ENCODE measurements at places on chromosomes 3 and 15.

DNA sequence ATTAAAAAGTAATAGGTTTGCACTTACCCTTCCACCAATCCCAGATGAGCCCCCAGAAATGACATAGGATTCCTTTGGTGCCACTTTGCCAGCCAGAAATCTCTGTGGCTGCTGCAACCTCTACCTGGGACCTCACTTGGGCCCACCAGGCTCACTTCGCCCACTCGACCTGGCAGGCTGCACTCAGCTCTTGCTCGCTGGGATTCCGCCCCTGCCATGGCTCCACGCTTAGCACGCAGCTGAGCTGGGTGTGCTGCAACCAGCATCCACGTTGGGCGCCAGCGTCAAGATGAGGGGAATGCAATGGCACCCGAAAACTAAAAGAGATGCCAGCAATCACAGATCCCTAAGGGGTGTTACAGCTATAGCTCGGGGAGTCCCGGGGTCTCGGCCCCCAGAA lies 761.0 kb downstream of the NAALADL2 start:
- H3K4me3 ChIP-seq: no peak overlapping the region
- H3K4me1 ChIP-seq: no peaks in the 10 kb centered on the region
- no peak overlapping the region for H3K27ac ChIP-seq
- no peaks in the 10 kb centered on the region for H3K27me3 ChIP-seq

DNA sequence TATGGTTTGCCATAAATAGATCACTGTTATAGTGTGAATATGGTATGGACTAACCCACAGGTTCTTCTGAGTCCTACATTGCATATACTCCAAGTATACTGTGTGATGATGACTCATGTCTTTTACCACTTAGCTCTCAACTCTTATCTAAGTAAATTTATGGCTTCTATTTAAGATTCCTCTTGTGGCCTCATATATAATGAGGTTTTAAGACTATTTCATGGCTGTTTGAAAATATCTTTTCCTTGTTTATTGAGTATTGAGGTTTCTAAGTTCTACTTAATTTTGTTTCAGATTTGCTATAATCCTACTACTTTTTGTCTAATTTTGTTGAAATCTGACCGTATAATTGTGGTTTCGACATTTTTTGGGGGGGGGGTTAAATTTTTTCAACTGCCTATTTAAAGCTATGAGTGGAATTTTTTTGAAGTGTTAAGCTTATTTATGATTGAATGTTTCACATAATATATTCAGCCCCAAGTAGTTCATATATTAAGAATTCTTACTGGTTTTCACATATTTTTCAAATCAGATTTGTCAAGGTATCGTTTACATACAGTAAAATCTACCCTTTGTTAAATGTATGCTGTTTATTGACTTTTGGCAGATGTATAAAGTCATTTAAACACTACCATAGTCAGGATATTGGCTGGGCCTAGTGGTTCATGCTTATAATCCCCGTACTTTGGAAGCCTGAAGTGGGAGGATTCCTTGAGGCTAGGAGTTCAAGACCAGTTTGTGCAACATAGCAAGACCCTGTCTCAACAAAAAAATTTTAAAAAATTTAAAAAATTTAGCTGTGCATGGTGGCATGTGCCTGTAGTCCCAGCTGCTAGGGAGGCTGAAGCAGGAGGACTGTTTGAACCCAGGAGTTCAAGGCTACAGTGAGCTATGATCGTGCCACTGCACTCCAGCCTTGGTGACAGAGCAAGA lies 11.7 kb downstream of the SLC25A36 start:
- H3K27ac ChIP-seq: no peak overlapping the region
- no peak overlapping the region for H3K4me3 ChIP-seq
- H3K36me3 ChIP-seq: peaks cover 5% of the 10 kb centered on the region
- DNase-seq: no peak
- H3K4me1 ChIP-seq: peaks cover 2% of the 10 kb centered on the region

DNA sequence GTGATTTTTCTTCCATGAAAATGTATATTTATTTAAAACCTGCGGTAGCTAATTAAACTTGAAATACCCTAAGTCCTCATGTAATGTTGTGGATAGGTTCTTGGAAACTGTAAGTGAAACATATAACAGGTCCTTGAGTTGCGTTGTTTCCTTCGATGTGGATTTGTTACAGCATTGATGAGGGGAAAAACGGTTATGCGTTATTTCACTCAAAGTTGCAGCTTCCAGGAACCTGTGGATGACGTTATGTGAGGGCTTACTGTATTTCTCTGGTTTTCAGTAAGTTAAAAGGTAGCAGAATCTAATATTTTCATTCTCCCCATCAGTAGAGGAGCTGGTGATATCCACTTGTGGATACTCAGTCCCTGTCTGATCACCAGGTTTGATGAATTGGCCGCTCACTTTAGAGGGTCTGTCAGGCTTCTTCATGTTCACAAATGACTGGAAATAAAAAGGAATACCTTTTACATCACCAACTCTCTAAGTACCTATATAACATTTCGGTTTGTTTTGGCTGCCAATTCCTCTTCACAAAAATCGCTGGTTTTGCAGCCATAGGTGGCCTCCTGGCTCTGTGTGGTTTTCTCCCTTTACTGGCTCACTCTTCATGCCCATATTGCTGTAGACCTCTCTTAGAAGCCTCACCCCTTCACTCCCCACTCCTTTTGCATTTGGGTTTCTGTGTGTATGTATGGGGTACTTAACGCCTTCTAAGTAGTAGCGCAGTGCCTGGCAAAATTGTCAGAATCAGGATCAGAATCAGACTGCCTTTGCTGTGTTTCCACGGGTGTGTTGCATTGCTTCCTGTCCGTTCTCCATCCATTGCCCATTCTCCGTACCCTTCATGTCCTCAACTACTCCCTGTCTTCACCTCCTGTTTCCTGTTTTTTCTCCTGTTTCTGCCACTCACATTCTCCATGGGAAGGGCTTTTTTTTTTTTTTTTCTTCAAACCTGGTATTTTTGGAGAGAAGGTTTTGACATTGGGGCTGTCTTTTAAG lies 112.6 kb downstream of the FNDC3B start:
- H3K27me3 ChIP-seq: no peaks in the 10 kb centered on the region
- H3K36me3 ChIP-seq: no peaks in the 10 kb centered on the region
- H3K4me3 ChIP-seq: no peak overlapping the region
- DNase-seq: no peak
- H3K4me1 ChIP-seq: peaks cover 12% of the 10 kb centered on the region

DNA sequence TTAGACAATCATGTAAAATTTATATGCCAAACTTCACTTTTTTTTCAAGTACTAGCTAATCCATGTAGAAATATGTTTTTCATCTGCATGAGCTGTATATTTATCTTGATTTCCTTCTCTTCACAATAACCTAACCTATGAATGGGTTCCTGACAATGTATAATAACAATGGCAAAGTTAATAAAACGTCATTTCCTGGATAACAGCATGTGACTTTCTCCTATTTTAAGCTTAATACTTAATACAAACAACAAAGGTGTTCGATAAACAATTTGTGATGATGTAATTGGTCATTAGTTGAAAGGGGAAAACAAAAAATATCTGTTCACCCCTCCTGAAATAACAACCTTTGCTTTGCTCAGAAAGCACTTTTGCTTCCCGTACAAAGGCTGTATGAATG lies 20.4 kb downstream of the CD200 start:
- no peaks in the 10 kb centered on the region for H3K36me3 ChIP-seq
- no peak overlapping the region for H3K4me3 ChIP-seq
- H3K27me3 ChIP-seq: no peaks in the 10 kb centered on the region
- H3K4me1 ChIP-seq: peaks cover 4% of the 10 kb centered on the region

- no peaks in the 10 kb centered on the region for H3K36me3 ChIP-seq
- H3K4me3 ChIP-seq: peak within 1 kb of the TSS; percentile 40
- DNase-seq: no peak
- H3K27ac ChIP-seq: no peak within 1 kb of the TSS
- no peaks in the 10 kb centered on the region for H3K4me1 ChIP-seq
Measured at GRCh38 chr15:32641517-32642059, at the start of gene SCG5. Gene SCG5 (plus strand): TSS chr15:32641710. CDS start chr15:32643593, 1,883 bp downstream.

DNA sequence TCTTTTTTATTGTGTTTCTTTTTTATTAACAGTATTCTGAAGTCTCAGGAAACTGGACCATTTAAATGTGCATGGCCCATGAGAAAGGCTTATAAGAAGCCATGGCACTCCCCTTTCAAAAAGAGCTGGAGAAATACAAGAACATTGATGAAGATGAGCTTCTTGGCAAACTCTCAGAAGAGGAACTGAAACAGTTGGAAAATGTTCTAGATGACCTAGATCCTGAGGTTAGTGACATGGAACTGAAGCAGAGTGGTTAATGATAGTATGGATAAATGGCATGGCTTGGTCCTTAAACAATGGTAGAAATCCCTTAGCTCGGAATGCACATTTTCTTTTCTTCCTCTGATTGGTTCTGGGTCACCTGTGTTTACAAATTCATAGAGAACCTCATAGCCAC lies 14.9 kb downstream of the TMOD2 start:
- no peaks in the 10 kb centered on the region for H3K36me3 ChIP-seq
- H3K27me3 ChIP-seq: no peaks in the 10 kb centered on the region
- DNase-seq: no peak
- H3K4me3 ChIP-seq: no peak overlapping the region

DNA sequence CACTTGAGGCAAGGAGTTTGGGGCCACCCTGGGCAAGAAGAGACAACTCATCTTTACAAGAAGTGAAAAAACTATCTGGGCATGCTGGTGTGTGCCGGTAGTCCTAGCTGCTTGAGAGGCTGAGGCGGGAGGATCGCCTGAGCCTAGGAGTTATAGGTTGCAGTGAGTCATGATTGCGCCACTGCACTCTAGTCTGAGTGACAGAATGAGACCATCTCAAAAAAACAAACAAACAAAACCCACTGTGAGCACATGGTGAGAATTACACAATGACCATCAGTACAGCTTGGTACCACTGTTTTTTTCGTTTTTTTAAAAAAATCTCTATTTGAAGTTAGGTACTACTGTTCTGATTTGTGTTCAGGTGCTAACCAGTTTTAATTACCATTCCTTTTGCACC lies 13.6 kb downstream of the VPS39 start:
- H3K27me3 ChIP-seq: no peaks in the 10 kb centered on the region
- H3K27ac ChIP-seq: no peak overlapping the region
- no peaks in the 10 kb centered on the region for H3K36me3 ChIP-seq
- no peak for DNase-seq
- H3K4me1 ChIP-seq: peaks cover 3% of the 10 kb centered on the region
- no peak overlapping the region for H3K4me3 ChIP-seq

GRCh38 chr3:141343865-141344271 lies 24.4 kb upstream of the ZBTB38 start:
- H3K4me1 ChIP-seq: no peaks in the 10 kb centered on the region
- no peak overlapping the region for H3K4me3 ChIP-seq
- H3K27ac ChIP-seq: no peak overlapping the region
- DNase-seq: no peak
- H3K36me3 ChIP-seq: no peaks in the 10 kb centered on the region
- peaks cover 3% of the 10 kb centered on the region for H3K27me3 ChIP-seq

DNA sequence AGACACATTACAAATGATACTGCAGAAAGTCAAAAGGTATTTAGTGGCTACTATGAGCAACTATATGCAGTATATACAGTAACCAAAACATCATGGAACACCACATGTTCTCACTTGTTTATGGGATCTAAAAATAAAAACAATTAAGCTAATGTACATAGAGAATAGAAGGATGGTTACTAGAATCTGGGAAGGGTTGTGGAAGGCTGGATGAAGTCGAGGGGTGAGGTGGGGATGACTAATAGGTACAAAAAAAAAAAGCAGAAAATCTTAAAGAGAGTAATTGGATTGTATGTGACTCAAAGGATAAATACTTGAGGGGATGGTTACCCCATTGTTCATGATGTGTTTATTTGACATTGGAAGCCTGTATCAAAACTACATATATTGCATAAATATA lies 848.8 kb upstream of the GBE1 start:
- no peaks in the 10 kb centered on the region for H3K27me3 ChIP-seq
- H3K27ac ChIP-seq: no peak overlapping the region

GRCh38 chr3:134483195-134483900 lies 2.4 kb downstream of the ANAPC13 start:
- H3K36me3 ChIP-seq: peaks cover 43% of the 10 kb centered on the region
- H3K4me3 ChIP-seq: no peak overlapping the region
- peaks cover 21% of the 10 kb centered on the region for H3K4me1 ChIP-seq
- DNase-seq: no peak

GRCh38 chr3:188052169-188053035 lies 101.6 kb upstream of the LPP start:
- no peak overlapping the region for H3K4me3 ChIP-seq
- no peaks in the 10 kb centered on the region for H3K36me3 ChIP-seq
- DNase-seq: no peak
- peaks cover 14% of the 10 kb centered on the region for H3K4me1 ChIP-seq

GRCh38 chr3:46516521-46516920 lies 18.7 kb downstream of the RTP3 start:
- H3K4me3 ChIP-seq: no peak overlapping the region
- H3K27ac ChIP-seq: no peak overlapping the region
- no peaks in the 10 kb centered on the region for H3K36me3 ChIP-seq
- no peak for DNase-seq
